ENCODE measurements at places on chromosomes 6 and 20. TPM values are rescaled to one million over a fixed set of nuclear protein-coding genes. Genes with fewer than 3 reads are reported as not detected.

DNA sequence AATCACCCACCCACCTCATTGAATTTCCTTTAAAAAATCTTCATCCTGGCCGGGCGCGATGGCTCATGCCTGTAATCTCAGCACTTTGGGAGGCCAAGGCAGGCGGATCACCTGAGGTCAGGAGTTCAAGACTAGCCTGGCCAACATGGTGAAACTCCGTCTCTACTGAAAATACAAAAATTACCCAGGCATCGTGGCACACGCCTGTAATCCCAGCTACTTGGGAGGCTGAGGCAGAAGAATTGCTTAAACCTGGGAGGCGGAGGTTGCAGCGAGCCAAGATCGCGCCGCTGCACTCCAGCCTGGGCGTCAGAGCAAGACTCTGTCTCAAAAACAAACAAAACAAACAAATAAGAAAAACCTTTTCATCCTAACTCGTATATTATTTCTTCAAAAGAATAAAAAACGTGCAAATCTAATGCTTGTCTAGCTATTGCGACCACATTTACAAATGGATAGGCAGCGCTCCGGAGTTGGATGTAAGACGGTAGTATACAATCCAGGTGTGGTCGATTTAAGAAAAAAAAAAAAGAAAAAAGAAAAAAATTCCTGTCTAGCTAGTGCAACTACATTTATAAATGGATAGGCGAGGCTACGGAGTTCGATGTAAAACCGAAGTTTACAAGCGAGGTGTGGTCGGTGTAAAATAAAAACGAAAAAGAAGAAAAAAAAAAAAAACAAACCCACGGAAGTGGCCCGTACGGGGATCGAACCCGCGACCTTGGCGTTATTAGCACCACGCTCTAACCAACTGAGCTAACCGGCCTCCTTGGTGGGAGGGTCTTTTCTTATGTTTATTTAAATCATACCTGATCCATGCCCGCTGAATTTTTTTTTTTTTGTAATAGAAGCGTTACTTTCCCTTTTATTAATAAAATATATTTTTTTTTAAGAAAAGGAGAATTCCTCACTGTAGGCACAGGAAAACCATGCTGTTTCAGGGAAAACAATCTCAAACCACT, 70.7 kb upstream of the PRSS16 start:
- DNase-seq: peak; percentile 61

DLK2 gene
- not detected for total RNA-seq

DNA sequence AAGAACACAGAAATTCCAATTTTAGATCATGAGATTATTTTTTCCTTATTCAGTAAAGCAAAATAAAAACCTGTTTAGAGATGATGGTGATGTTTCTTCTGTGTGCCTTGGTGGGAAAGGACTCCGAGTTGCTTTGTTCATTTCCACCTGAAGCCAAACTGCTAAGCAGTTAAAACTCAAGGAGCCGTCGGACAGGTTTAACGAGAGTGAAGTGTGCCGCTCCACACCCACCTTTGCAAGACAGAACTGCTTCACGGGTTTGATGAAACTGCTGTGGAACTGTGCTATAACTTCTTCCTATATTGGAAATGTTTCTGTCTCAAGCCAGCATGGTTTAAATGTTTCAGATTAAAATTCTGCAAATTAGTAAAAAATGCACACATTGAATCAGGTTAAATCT, 9.2 kb upstream of the DSP start:
- DNase-seq: no peak

DNA sequence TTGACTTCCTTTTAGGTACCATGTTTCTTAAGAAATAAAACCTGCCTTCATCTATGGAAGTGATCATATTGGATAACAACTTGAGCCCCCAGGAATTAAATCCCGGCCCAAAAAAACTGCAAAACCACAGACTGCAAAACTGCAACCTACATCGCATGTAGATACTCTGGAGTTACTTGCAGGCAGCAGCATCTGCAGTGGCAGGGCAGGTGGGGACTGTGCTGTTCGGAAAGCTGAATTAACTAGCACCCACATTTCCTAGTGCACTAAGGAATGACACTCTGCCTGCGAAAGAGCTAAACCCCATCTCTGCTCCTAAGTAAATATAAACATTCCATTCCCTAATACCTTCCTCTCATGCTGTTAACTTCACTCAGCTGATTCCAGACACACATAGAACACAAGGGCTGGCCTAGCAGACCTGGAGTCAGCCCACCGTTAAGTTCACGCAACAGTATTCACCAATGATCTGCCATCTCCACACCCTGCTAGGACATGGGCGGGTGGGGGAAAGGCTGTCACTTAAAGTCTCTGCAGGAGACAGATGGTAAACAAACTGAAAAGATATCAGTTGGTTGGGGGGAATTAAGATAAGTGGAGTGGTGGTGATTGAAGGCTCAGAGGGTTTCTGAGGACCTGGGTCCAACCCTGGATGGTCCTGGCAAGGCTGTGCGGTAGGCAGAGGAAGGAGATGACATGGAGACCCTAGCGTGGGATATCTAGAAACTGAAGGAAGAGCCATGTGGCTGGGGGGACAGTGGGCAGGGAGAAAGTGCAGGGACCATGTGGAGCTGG, 128.4 kb downstream of the SYCP2 start:
- DNase-seq: no peak

GRCh38 chr6:4378319-4378996, 243.1 kb upstream of the ECI2 start:
- DNase-seq: no peak

DNA sequence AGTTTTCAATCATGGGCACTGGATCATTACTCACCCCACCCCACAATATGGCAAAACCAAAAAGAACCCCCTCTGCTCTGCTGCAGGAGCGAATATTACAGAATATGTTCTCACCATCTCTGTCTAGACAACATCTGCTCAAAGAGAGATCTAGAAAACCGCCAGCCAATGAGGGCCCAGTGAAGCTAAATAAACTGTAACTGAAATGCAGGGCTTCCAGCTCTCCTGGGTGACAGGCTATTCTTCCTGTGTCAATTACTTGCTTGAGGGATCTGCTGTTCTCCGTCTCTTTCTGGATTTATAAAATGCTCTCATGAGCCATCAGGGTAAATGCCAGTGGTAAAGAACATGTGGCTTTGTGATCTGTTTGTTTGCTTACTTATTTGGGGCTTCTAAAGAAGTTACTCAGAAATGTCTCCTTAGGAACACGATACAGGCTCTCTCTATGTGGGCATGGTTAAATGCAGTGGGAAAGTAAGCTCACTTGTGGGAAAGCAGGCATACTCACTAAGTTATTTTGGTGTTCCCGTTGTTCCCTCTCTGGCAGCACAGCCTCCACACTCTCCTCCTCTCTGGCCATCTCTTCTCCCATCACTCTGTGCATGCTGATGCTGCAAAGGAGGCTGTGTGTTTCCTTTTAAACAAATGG, 44.8 kb downstream of the TTI1 start:
- no peak for DNase-seq

GRCh38 chr20:36441416-36441815, 99.9 kb upstream of the MYL9 start:
- DNase-seq: no peak

ULBP2 gene
- 0.69 TPM for total RNA-seq

DNA sequence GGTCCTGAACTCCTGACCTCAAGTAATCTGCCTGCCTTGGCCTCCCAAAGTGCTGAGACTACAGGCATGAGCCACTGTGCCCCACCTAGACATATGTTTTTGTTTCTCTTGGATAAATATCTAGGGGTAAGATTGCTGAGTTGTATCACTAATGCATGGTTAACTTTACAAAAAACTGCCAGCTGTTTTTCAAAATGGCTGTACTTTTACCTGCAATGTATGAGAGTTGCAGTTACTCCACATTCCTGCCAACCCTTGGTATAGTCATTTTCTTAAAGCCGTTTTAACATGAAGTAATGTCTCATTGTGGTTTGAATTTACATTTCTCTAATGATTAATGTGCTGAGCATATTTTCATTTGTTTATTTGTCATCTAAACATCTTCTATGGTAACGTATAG, 289.7 kb downstream of the UTRN start:
- no peak for DNase-seq

- DNase-seq: no peak
Observed at GRCh38 chr20:7399575-7399974, 540.7 kb downstream of the HAO1 start.

GRCh38 chr20:39259808-39260207, 297.7 kb downstream of the DHX35 start:
- DNase-seq: no peak

MUC22 gene
- total RNA-seq: 0.09 TPM

CRIP3 gene
- not detected for total RNA-seq

DNA sequence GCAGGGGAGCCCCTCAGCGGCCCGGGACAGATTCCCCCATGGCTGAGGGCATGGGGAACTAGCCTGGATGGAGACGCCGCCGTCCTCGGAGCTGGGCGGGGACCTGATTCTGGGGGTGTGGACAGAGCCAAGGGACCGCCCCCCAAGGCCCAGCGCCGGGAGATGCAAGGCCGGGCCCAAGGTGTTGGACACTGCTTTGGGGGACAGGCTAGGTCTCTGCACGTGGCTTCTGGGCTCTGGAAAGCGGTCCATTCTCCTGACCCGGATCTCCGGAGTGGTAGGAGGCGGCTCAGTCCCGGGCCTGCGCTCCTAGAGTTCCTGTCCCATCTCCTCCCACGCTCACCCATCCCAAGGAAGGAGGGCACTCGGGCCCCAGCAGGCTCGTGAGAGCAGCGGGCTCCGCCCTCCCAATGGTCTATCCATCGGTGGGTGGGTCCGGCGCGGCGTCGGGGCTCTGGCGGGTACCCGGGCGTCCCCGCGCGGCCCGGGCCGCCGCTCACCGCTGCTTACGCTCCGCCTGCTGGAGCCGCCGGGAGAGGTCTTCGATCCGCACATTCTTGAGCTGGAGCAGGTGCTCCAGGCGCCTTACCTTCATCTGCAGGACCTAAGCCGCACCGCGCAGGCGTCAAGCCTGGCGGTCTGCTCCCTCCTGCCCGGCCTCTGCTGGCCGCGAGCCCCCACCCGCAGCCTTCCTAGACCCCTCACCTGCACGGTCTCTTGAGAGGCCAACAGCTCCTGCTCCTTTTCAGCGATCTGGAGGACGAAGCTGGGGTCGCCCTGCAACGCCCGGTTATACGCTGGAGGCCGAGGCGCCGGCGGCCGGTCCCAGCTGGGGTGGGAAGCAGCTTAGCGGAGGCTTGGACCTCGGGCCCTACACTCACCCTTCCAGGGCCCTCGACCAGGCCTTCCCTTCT, 3.3 kb downstream of the SPEF1 start:
- DNase-seq: peak; percentile 75

DNA sequence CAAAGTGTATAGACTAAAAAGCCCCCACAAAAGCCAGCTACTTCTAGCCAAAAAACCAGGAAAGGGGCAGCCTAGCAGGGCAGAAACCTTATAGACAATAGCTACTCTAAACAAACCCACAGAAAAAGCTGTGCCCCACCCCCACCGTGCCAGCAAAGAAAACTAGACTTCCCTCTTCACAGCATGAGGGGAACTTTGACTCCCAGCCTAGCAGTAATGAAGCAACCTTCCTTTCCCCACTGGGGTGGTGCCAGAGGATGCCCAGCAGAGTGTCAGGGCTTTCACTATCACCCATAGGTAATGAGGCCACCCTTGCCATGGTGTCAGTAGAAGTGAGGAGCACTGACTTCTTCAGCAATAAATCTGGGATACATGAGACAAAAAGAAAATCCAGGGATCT, 99.0 kb upstream of the LGSN start:
- no peak for DNase-seq

C6orf141 gene
- not detected for total RNA-seq

- DNase-seq: no peak
Observed at GRCh38 chr20:8076306-8077136, 55.5 kb upstream of the PLCB1 start.

- no peak for DNase-seq
Observed at GRCh38 chr6:52537001-52537753, 39.7 kb downstream of the TRAM2 start.

DHX35 gene
- 6.8 TPM for total RNA-seq

HLA-DRB5 gene
- 14.4 TPM for total RNA-seq

DNA sequence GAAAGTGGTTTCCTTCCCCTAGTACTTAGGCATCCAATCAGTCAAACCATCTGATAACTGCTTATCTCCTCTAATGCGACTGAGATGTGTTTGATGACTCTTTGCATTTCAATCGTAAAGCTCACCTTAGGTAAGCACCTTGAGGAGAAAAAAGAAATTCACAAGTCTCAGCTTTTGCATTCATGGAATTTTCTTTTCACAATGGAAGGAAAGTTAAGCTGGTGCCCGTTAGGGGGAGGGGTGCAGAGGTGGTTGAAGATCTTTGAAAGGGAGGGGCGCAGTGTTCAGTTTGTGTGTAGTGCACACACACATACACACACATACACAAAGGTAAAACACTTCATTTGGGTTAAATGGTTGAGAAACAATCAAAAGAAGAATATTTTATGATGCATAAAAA, 87.1 kb upstream of the SALL4 start:
- DNase-seq: no peak

GRCh38 chr6:13831615-13832014, 17.3 kb upstream of the MCUR1 start:
- no peak for DNase-seq

CAGE1 gene
- total RNA-seq: not detected

DNA sequence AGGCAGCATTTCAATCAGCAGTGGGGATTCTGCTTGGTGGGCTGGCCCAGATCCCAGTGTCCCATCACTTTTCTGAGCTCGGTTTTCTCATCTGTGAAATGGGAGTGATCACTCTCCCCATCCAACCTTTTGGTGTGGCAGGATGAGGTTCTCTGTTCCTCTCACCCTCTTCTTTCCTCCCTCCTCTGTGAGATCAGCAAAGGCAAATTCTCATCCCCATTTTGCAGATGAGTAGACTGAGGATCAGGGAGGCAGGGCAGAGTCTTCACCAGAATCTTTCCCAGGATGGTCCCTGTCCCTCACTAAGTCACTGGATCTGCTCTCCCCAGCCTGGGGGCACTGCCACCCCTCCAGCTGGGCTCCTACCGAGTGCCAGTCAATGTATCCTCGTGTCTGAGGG, 60.6 kb upstream of the SLC32A1 start:
- no peak for DNase-seq

DPM1 gene
- 59.6 TPM for total RNA-seq

GRCh38 chr20:2150660-2151059, 49.0 kb downstream of the STK35 start:
- DNase-seq: no peak

Data from psoas muscle (tissue), 8 donors.